ENCODE measurements at places on chromosomes 11 and 22.

DNA sequence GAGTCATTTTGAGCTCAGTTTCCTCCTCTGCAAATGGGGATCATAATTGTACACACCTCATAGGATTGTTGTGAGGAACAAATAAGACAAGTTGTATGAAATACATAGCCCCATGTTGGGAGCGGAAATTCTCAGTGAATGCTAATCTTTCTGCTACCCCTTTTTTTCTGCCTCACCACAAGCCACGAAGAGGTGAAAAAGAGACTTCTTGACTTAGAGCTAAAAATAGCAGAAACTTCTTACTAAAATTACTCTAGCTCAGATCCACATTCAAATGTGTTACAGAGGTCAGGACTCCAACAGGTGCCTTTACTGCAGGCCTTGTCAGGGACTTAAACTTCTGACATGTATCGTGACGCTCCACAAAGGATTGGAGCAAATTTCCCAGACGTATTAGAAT, 128.5 kb downstream of the MIAT start:
- DNase-seq = no peak

GRCh38 chr11:131178020-131178419, 192.4 kb upstream of the NTM start:
- no peak for DNase-seq

DNA sequence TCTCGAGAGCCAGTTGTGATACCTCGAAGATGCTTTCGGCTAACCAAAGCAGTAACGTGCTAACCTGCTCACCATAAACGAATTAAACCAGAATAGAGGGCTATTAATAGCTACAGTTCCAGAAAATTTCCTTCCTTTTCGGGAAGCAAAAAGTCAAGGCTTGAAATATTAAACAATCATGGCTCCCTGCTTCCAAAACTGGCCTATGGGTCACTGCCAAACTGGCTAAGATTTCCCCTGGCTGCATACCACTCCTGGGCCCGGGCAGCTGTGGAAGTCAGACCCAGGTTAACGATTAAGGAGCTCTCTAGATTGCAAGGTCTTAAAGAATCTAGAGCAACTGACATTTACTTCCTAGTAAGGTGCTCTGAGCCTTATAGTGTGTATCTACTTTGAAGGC, 1.7 kb downstream of the AMOTL1 start:
- DNase-seq = no peak

- DNase-seq = no peak
Measured at GRCh38 chr11:91538065-91538464, 686.6 kb upstream of the FAT3 start.

DNA sequence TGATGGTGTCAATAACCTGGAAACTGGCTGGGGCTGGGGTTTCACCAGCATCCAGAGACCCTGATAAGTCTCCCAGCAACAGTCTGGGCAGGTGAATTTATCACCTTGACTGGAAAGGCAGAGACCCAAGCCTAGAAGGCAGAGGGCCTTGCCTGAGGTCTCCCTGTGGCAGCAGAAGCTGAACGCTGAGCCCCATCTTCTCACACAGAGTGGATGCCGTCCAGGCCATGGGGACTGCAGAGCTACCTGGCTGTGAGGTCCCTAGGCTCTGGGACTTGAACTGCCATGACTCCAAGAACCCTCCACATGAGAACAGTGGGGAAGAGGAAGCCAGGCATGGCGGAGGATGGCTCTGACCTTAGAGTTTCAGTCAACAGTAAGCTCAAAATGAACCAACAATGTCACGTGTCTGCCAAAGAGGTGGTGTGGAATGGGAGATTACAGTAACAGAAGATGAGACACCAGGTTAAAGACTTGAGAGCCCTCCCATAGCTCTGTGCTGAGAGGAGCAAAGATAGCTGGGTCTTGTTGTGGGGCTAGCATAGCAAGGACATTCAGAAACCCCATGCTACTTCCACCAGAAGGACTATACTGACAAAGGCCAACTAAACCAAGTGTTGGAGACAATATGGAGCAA, 79.1 kb upstream of the LINC01488 start:
- no peak for DNase-seq

GRCh38 chr22:23673826-23674690, 16.8 kb upstream of the RGL4 start:
- DNase-seq = no peak

DNA sequence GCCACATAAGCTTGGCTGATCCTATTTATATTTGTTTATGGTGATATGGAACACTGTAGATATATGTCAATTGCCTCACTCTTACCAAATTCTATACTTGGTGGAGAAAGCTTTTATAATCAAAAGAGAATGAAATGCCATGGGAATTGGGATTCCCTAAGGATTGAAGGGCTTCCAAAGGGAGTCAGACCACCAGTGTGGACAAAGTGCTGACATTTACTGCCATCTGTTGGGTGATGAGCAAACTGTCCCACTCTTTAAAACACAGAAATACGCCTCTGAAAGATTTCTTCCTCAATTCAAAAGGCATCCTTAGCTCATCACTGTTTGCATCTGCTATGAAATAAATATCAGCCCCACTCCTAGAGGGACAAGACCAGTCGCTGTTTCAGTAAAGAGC, 7.1 kb downstream of the SLC1A2 start:
- peak; percentile 35 for DNase-seq

DNA sequence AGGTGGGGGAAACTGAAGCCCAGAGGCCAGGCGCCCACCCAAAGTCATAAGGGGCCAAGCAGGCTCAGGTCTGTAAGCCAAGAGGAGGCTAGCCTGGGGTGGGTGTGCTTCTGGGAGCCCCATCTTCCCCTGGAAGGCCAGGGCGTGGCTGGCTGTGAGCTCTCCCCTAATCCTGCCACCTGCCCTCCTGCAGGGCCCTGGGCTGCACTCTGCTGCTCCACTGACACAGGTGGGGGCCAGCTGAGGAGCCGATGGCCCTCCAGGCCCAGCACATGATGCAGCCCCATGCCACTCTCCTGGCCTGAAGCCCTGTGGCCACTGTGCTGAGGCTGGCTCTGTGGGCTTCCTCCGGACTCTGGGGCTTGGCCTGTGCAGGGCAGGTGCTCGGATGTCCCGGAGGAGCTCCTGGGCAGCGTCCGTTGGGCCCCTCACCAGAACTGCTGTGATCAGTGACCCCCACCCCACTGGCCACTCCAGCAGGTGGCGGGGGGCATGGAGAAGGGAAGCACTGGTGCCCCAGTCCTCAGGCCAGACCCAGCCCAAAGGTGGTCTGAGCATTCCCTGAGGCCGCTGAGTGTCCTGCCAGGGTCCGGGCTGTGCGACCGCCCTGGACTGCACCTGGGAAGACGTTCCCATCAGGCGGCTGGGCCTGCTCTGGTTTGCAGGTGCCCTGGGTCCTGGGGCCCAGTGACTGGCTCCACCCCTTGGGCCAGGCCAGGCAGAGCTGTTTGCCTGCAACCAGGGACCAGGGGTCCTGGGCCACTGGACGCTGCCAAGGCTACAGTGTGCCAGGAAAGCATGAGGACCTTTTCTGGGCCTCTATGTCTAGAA, 8.5 kb downstream of the PIM3 start:
- no peak for DNase-seq

DNA sequence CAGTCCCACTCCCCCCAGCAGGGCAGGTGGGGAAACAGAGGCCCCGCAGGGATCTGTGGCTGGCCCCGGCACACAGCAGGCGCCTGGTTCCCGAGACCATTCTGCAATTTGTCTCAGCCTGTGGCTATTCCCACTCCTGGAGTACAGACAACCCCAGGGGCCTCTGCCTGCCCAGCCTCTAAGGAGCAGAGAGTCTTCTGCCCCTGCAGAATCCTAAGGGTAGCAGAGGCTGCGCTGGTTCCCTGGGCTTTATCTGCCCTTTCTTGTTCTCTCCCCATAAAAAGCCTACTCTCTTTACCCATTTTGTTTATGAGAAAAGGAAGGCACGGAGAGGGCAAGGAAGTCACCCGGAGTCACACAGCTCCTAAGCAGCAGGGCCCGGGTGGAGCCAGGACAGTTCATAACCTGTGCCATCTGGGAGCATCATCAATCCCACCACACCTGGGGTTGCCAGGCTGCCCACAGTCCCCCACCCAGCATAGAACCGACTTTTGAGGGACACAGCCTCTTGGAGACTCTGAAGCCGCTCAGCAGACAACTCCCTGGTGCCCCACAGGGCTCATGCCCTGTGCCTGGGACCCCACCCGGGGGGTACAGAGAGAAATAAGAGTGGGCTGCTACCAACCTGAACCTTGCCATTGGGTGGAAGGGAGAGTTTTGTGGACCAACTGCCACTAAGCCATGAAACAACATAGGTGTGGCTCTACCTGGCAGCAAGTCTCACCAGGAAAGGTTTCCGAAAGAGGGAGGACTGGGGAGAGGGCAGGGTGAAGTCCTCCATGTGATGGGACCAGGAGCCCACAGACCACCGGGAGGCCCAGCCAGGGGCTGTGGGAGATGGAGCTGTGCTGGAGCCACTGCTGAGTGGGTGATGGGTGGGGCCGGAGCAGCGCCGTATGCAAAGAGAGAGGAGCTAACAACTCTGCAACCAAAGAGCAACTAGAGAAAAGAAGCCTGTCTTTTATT, 17.2 kb upstream of the LINC01488 start:
- no peak for DNase-seq

DNA sequence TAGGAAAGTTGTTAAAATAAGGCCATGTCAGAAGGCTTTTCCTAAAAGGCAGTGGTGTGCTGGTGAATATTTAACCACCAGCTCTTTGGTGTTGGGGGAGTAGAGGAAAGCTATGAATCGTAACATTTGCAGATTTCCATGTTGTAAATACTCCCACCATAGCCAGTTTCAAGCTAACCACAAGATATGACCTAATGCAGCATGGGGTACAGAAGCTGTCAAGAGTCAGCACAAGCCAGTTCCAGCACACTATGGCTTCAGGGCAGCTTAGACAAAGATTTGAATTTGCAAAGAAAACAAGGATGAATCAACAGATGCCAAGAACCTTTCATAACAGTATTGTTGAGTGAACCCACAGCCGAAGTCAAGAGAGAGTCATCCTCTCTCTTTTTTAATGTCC, 40.0 kb downstream of the COMMD9 start:
- no peak for DNase-seq

- no peak for DNase-seq
Measured at GRCh38 chr11:73199446-73199845, 18.6 kb upstream of the P2RY2 start.

GRCh38 chr11:31628111-31628510, 118.5 kb downstream of the ELP4 start:
- DNase-seq = no peak

DNA sequence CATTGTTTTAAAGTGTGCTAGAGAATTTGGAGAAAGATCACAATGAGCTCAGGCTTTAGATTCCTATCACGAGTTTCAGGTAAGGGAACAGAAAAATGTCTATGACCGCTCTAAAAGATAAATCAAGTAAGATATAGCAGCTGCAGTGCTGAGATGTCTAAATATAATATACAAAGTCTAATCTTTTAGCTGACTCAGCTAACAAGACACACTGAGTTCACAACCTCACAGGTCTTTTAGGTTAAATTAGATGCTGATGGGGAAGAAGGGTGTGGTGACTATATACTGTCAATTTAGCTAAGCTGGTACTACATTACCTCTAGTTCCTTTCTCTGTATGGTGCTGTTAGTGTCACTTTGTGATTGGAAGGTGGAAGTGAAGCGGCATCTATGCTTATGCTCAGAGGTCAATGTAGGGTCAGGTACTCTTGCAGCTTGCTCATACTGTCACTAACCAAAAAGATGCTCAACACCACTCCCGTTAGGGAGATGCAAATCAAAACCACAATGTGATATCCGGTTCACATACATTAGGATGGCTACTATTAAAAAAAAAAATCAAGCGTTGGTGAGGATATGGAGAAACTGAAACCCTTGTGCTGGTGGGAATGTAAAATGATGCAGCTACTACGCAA, 283.5 kb downstream of the SWAP70 start:
- no peak for DNase-seq

- DNase-seq = no peak
Measured at GRCh38 chr11:94595076-94595475, 27.9 kb downstream of the PIWIL4 start.

GRCh38 chr11:44601471-44602370, 36.3 kb downstream of the CD82 start:
- DNase-seq = no peak

DNA sequence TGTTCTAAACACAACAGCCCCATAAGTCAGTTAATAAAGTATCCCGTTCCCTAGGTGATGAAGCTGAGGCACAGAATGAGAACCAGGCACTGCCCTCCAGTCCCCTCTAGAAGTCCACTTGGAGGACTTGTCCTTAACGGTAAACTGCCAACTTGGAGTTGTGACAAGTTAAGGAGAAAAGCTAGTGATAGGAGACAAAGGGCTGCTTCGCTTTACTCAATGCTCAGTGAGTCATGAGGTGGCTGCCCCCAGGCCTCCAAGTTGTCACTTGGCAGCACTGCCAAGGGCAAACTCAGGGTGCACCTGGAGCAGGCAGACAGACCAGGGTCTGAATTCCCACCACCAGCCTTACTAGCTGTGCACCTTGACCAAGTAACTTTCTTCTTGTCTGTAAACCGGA, 13.5 kb downstream of the SLC43A1 start:
- no peak for DNase-seq

DNA sequence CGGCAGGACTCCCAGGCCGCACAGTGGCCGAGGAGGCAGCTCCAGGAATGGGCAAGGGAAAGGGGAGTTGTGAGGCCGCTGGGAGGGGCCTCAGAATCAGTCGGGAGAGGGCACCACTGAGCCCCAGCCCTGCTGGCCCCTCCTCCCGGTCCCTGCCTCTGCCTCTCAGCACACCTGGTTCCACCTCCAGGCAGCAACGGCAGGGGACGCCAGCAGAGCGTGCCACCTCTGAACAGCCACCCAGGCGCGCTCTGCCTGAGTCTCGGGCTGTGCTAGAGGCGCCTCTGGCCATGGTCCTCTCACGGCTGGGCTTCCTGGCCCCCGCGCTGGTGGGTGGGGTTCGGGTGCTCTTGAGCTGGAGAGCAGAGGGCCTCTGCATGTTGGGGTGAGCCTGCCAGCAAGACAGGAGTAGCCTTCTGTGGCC, 33.0 kb downstream of the MOB2 start:
- no peak for DNase-seq

DNA sequence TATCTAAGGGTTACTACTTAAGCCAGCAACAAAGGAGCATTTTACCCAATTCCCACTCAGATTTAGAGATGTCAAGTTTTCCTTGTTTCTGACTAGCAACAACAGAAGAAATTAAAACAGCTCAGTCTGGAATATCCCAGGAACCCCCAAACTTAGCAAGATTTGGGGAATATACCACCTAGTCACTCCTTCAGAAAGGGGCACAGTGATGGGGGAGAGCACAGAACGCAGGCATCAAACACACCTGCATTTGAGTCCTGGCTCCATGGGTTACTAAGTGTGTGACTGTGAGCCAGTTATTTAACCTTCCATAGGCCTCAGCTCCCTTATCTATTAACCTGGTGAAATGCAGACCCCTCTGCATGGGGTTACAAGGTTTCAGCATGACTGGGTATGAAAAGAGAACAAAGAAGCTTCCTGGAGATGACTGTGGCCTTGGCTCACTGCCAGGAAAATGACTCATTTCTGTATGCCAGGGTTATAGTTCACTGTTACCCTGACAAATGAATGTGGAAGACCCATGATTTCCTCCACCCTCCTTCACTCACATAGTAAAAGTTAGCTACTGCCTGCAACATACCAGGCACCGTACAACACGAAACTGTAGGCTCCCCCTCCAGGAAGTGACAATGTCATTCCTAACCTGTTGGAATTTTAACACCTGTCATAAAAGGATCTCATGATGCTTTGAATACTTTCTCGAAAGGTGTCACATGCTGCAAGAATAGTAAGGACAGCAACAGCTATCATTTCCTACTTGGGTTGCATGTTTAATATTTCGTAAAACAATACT, 79.6 kb downstream of the ME3 start:
- peak; percentile 78 for DNase-seq

Measured in retina (tissue), 1 donor.